ENCODE measurements at places on chromosomes 6 and 20. TPM values are rescaled to one million over a fixed set of nuclear protein-coding genes. Genes with fewer than 3 reads are reported as not detected.

GRCh38 chr20:47156301-47157137 is 200.0 kb downstream of the ZMYND8 start:
- no peaks in the 10 kb centered on the region for H3K4me1 ChIP-seq
- no peaks in the 10 kb centered on the region for H3K36me3 ChIP-seq
- H3K27ac ChIP-seq, result no peak overlapping the region

GRCh38 chr6:141685416-141685815 is 447.3 kb upstream of the GJE1 start:
- no peak overlapping the region for H3K4me3 ChIP-seq
- no peak overlapping the region for H3K27ac ChIP-seq
- no peaks in the 10 kb centered on the region for H3K36me3 ChIP-seq
- no peak for DNase-seq
- no peaks in the 10 kb centered on the region for H3K27me3 ChIP-seq

GRCh38 chr6:36688063-36688738 is 9.4 kb upstream of the RAB44 start:
- peaks cover 15% of the 10 kb centered on the region for H3K4me1 ChIP-seq
- no peak for DNase-seq
- H3K36me3 ChIP-seq, result peaks cover 29% of the 10 kb centered on the region
- H3K27me3 ChIP-seq, result no peaks in the 10 kb centered on the region

DNA sequence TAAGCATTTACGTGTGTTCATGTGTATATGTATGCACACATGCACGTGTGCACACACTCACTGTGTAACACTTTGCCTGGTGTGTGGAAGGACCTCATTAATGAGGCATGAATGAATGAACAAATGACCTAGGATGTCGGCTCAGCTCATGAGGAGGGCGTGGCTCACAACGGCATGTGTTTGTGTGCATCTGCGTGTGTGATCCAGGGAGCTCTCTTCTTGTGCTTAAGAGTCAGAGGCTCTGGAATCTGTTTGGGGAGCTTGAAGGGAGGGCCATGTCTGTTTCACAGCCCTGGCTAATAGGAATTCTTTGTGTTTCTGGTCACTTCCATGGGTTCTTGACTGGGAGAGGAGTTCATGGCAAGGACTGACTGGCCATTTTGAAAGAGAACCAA is 32.7 kb downstream of the TOX2 start:
- no peaks in the 10 kb centered on the region for H3K36me3 ChIP-seq
- no peak overlapping the region for H3K27ac ChIP-seq
- H3K4me3 ChIP-seq, result no peak overlapping the region
- no peaks in the 10 kb centered on the region for H3K27me3 ChIP-seq

GRCh38 chr6:112004201-112005012 is 49.5 kb upstream of the CCN6 start:
- H3K27ac ChIP-seq, result no peak overlapping the region
- no peaks in the 10 kb centered on the region for H3K36me3 ChIP-seq
- no peak overlapping the region for H3K4me3 ChIP-seq
- no peaks in the 10 kb centered on the region for H3K27me3 ChIP-seq
- DNase-seq, result no peak

DCBLD1 gene
- 4.3 TPM for polyA plus RNA-seq

PHIP gene
- 1.6 TPM for polyA plus RNA-seq

UST gene
- 0.24 TPM for polyA plus RNA-seq

CFB gene
- polyA plus RNA-seq, result 3,136 TPM

All from liver (tissue), 10 donors.